ENCODE measurements at places on chromosomes 3 and 15. TPM values are rescaled to one million over a fixed set of nuclear protein-coding genes. Genes with fewer than 3 reads are reported as not detected.

Gene RNU5B-1
- not detected for total RNA-seq

Gene PRRT3
- total RNA-seq, result 1.9 TPM

Gene WDR72
- 0.59 TPM for total RNA-seq

DNA sequence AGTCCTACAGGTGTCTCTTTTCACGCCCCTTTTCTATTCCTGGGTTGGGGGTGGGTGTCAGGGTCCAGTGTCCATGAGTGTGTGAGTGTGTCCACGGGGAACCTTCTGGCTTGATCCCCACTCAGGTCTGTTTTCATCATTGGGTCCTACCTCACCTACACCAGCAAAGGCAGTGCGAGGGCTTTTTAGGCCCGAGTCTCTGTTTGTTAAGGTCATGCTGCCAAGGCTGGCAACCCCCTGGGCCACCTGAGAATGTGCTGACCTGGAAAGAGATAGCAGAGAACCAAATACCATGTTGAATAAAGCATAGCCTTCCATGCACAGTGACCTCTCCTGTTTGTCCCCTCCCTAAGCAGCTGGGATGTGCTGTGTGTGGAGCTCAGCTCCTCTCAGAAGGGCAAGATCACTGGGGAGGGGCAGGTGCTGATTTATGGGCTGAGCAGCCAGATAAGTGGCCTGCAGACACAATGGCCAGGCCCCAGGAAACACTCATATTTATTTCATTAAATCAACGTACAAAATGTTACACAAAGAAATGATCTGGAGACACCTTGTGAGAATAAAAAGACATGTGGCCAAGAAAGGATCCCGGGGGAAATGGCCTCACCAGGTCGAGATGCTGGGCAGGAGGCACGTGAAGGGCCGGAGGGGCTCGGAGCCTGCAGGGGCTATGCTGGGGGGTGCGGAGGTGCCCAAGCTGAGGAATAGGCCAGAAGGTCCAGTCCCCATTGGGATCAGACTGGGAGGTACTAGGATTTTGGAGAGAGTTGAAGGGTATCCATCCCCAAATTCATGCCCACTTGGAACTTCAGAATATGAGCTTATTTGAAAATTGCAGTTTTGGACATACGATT lies 36.1 kb downstream of the RAB6B start:
- no peaks in the 10 kb centered on the region for H3K36me3 ChIP-seq
- H3K27me3 ChIP-seq, result peaks cover 5% of the 10 kb centered on the region
- no peaks in the 10 kb centered on the region for H3K4me1 ChIP-seq

Gene SLC6A20
- total RNA-seq, result 0.21 TPM

Gene SPCS1
- 83.9 TPM for total RNA-seq

DNA sequence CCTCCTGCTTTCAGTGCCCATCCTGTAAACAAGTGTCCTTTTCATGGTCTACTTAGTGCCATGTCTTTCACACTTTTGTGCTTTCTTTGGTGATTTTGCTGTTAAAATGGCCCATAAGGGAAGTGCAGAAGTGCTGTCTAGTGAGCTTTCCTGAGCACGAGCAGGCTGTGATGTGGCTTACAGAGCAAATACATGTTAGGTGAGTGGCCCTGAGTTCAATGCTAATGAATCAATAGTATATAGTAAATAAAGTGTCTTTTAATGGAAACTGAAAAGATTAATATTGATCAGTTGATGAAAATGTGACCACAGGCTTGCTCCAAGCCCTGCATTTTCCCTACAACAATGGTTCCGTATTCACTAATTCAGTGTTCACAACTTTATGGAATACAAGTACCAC lies 5.7 kb downstream of the SH3BP5 start:
- peaks cover 4% of the 10 kb centered on the region for H3K27me3 ChIP-seq
- peaks cover 19% of the 10 kb centered on the region for H3K36me3 ChIP-seq
- no peak for DNase-seq
- peaks cover 78% of the 10 kb centered on the region for H3K4me1 ChIP-seq
- peak overlapping the region; percentile 67 for H3K27ac ChIP-seq

GRCh38 chr3:197234947-197235914 lies 63.2 kb downstream of the DLG1 start:
- H3K36me3 ChIP-seq, result peaks cover 17% of the 10 kb centered on the region
- DNase-seq, result no peak
- no peak overlapping the region for H3K27ac ChIP-seq
- H3K27me3 ChIP-seq, result no peaks in the 10 kb centered on the region
- peaks cover 9% of the 10 kb centered on the region for H3K4me1 ChIP-seq
- H3K4me3 ChIP-seq, result peak overlapping the region; percentile 21

- no peaks in the 10 kb centered on the region for H3K4me1 ChIP-seq
- no peaks in the 10 kb centered on the region for H3K36me3 ChIP-seq
- no peaks in the 10 kb centered on the region for H3K27me3 ChIP-seq
- H3K27ac ChIP-seq, result no peak overlapping the region
Measured at GRCh38 chr3:59180006-59180405, 130.2 kb upstream of the CFAP20DC start.

DNA sequence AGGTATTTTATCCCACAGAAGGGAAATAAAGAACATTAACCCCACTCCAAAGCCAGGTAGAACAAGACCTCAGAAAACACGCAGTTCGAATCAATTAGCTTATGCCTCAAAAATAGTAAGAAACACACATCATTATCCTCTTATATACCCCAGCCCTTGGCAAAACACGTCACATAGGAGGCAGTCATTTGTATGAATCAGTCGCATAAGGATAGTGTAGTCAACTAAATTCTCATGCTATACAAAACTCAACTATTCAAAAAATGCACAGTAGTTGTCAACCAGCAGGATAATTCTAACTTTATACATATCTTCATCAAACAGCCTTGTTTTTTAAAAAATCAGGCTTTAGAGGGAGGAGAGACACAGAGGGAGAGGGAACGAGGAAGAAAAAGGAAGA lies 298.4 kb downstream of the FOXP1 start:
- H3K27me3 ChIP-seq, result no peaks in the 10 kb centered on the region
- no peak overlapping the region for H3K4me3 ChIP-seq
- DNase-seq, result no peak
- H3K27ac ChIP-seq, result no peak overlapping the region

Measured in endothelial cell (in vitro differentiated cells).